Activated CD8-positive, alpha-beta T cell treated with anti-CD3 and anti-CD28 coated beads, Interleukin-2, amount 10 ng/mL, durations not matched to agents 7 days and 5 days (primary cell): ENCODE measurements at places on chromosomes 5 and 9. TPM values are rescaled to one million over a fixed set of nuclear protein-coding genes. Genes with fewer than 3 reads are reported as not detected.

GRCh38 chr9:14061936-14062585 lies 251.9 kb downstream of the NFIB start:
- H3K27ac ChIP-seq, result no peak overlapping the region
- no peaks in the 10 kb centered on the region for H3K4me1 ChIP-seq
- no peak for DNase-seq
- no peaks in the 10 kb centered on the region for H3K36me3 ChIP-seq
- no peaks in the 10 kb centered on the region for H3K27me3 ChIP-seq

GRCh38 chr9:125547368-125547767 lies 159.6 kb downstream of the MAPKAP1 start:
- DNase-seq, result no peak
- no peaks in the 10 kb centered on the region for H3K4me1 ChIP-seq
- no peak overlapping the region for H3K4me3 ChIP-seq

- peaks cover 11% of the 10 kb centered on the region for H3K4me1 ChIP-seq
- no peak overlapping the region for H3K4me3 ChIP-seq
- DNase-seq, result no peak
These were observed 110.1 kb downstream of the SIL1 start for GRCh38 chr5:139088024-139088423.

Gene GLRA1
- total RNA-seq, result not detected

Gene BHMT2
- total RNA-seq, result not detected

DNA sequence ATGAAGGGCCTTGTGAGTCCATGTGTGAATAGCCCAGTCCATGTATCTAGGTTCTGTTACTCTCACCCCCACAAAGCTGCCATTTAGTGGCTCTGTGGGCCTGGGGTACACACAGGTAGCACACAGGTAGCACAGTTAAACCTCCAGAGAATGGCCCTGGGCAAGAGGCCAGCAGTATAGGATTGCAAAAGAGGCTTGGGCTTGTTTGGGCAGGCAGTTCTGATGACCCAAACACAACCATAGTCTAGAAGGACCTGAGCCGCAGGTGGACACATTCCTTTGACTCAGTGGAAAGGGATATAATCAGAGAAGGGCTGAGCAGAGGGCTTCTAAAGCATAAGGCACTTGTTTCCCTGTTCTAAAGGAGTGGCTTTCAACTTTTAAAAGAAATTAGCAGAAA lies 326.8 kb upstream of the SGCD start:
- H3K27ac ChIP-seq, result no peak overlapping the region
- H3K4me3 ChIP-seq, result no peak overlapping the region
- H3K4me1 ChIP-seq, result no peaks in the 10 kb centered on the region
- DNase-seq, result no peak

Gene PIGO
- 22.6 TPM for total RNA-seq

- no peak for DNase-seq
- H3K36me3 ChIP-seq, result no peaks in the 10 kb centered on the region
- H3K27me3 ChIP-seq, result no peaks in the 10 kb centered on the region
- no peaks in the 10 kb centered on the region for H3K4me1 ChIP-seq
- no peak overlapping the region for H3K4me3 ChIP-seq
These were observed 159.7 kb downstream of the DAB2IP start for GRCh38 chr9:121811140-121811539.

DNA sequence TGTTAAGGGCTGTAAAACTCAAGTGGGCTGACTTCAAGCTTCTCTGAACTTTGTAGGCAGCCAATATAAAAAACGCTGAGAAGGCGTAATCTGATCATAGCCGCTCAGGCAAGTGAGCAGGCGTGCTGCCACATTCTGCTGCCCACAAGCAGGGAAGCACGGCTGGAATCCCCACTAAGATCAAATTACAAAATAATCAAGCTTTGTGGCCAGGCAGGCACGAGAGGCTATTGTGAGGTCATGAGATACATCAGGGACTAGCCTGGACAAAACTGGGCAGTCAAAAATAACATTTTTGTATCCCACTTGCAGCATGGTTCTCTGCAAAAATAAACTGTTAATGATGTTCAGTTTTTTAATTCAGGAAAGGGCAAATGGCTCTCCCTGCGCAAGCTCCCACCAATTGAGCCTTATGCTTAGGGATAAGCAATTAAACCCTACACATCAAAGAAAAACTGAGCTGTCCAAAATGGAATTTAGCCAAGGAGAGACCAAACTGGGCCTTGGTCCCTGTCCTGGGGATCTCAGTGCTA lies 64.0 kb downstream of the POU5F2 start:
- H3K27me3 ChIP-seq, result no peaks in the 10 kb centered on the region
- no peak overlapping the region for H3K27ac ChIP-seq
- no peaks in the 10 kb centered on the region for H3K36me3 ChIP-seq
- no peak overlapping the region for H3K4me3 ChIP-seq
- H3K4me1 ChIP-seq, result no peaks in the 10 kb centered on the region
- no peak for DNase-seq

GRCh38 chr9:98931600-98932389 lies 11.9 kb upstream of the COL15A1 start:
- H3K36me3 ChIP-seq, result no peaks in the 10 kb centered on the region
- H3K27me3 ChIP-seq, result peaks cover 31% of the 10 kb centered on the region
- DNase-seq, result no peak
- no peaks in the 10 kb centered on the region for H3K4me1 ChIP-seq
- no peak overlapping the region for H3K27ac ChIP-seq
- H3K4me3 ChIP-seq, result no peak overlapping the region

DNA sequence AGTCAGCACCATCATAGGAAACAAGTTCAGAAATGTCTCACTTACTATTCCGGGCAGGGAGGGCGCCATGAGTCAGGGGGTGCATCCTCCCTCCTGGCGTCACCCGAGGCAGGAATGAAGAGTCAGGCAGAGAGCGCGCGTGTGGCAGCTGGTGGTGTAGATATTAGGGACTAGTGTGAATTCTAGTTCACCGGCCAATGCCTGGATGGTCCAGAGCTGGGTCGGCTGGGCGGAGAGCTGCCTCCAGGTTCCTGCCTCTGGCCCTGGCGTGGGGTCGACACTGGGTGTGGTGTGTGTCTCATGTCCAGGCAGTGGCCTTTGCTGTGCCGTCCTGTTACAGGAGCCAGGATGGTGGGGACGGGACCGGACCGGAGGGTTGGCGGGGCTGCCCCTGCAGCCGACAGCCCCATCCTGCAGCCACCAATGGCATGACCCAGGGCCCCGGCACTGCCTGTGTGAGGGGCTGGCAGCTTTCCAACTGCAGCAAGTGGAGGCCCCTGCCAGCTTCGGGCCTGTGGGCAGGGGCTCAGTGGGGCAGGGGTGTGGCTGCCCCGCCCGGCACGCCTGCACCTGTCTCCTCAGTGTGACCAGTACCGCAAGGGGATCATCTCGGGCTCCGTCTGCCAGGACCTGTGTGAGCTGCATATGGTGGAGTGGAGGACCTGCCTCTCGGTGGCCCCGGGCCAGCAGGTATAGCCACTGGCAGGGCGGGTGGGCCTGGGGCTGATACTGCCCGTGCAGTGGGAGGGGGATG lies 9.1 kb downstream of the DIPK1B start:
- no peak overlapping the region for H3K4me3 ChIP-seq
- H3K27me3 ChIP-seq, result no peaks in the 10 kb centered on the region
- peaks cover 38% of the 10 kb centered on the region for H3K4me1 ChIP-seq
- H3K36me3 ChIP-seq, result peaks cover 35% of the 10 kb centered on the region

DNA sequence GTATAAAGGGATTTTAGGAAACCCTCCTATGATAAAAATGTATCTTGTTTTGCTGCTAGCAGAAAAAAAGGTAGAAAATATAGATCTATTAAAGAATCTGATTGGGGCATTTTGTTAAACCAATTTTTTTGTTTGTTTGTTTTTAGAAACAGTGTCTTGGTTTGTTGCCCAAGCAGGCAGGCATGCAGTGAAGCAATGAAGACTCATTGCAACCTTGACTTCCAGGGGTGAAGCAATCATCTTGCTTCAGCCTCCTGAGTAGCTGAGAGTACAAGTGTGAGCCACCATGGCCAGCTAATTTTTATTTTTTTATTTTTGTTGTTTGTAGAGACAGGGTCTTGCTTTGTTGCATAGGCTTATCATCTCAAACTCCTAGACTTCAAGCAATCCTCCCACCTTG lies 755.8 kb upstream of the EDIL3 start:
- H3K27ac ChIP-seq, result no peak overlapping the region
- H3K4me3 ChIP-seq, result no peak overlapping the region
- no peaks in the 10 kb centered on the region for H3K4me1 ChIP-seq
- no peaks in the 10 kb centered on the region for H3K36me3 ChIP-seq

DNA sequence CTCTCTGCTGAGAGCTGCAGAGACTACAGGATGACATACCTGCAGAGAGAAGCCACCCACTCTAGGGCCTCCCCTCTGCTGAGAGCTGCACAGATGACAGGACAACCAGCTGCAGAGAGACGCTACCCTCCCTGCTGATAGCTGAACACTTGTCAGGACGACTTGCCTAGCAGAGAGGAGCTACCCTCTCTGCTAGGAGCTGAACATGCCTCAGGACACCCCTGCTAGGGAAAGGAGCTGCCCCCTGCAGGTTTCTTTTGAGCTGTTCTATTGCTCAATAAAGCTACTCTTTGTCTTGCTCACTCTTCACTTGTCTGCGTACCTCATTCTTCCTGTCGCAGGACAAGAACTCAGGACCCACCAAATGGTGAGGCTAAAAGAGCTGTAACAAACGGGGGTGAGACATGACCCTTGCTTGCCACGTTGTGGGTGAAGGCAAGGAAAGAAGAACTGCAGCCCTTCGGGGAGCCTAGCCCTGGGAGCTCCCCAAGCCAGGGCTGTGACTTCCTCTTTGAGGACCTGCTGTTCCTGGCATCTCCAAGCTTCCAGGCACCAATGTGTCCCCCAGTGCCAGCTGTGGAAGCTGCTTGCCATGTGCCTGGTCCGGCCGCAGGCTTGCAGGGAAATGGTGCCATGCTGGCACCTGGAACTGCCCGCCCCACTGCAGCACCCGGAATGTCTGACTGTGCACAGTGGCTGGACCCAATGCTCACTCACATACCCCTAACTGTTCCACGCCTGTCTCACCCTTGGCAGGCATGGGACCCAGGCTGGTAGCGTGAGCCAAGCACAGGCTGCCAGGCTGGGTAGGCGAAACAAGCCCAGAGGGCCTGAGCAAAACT lies 5.1 kb upstream of the TESK1 start:
- H3K27me3 ChIP-seq, result no peaks in the 10 kb centered on the region
- H3K36me3 ChIP-seq, result peaks cover 2% of the 10 kb centered on the region
- H3K4me3 ChIP-seq, result no peak overlapping the region

GRCh38 chr9:129570450-129571297 lies 50.2 kb downstream of the C9orf50 start:
- no peak overlapping the region for H3K4me3 ChIP-seq
- peaks cover 30% of the 10 kb centered on the region for H3K27me3 ChIP-seq
- DNase-seq, result no peak
- peaks cover 25% of the 10 kb centered on the region for H3K4me1 ChIP-seq

DNA sequence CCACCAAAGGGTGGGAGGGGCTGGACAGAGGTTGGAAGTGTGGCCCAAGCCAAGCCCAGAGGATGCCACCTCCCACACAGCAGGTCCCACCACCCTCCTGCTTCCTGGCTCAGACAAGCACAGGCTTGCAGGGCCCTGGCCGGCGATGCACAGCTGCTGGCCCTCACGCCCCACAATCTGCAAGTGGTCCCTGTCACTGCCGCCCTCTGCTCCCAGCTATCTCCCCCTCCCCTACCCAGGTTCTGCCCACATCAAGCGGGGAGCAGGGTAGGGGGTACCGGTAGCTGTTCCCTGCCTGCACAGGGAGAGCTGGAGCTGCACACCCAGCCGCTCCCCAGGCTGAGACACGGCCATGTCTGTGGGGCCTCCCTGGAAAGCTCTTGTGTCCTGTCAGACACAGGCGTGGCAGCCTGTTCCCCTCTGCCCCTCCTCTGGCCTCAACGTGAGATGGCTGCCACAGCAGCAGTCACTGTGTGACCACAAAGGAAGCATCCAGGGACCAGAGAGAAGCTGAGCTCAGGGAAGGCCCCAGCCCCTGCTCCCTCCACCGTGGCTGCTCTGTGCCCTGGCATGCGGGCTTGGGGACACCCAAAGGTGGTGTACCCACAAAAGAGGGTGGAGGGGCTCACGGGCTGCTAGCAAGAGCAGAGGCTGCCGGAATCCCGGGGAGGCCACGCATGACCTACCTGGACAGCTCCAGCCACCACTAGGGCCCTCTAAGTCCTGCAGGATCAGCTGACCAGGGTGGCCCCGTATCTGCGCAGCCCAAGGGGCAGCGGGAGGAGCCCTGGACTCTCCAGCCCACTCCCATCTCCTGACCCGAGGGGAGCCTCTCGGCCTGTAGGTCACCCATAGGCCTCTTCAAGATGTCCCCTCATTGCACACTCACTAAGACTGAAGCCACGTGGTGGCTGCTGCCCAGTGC lies 10.9 kb upstream of the ZDHHC11 start:
- H3K27ac ChIP-seq, result no peak overlapping the region
- peaks cover 27% of the 10 kb centered on the region for H3K36me3 ChIP-seq
- no peaks in the 10 kb centered on the region for H3K4me1 ChIP-seq
- no peak for DNase-seq
- H3K27me3 ChIP-seq, result no peaks in the 10 kb centered on the region

DNA sequence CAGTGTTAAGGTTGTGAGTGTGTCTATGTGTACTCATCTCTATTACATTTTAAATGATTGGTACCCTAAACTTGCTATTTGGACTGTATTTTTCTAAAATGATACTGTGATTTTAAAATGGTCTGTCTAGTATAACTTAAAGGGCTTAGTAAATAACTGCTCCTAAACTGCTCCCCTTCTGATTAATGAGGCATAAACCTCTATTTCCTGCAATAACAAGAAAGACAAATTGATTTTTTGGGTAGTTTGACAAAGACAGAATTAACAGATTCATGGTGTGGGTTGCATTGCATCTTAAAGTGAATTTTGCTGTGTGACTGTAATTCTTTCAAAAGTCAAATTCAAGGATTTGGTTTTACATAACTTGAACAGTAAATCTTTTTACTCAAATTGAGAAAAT lies 8.1 kb upstream of the LRRTM2 start:
- no peaks in the 10 kb centered on the region for H3K36me3 ChIP-seq
- no peak overlapping the region for H3K27ac ChIP-seq
- peaks cover 25% of the 10 kb centered on the region for H3K27me3 ChIP-seq
- no peak for DNase-seq
- H3K4me1 ChIP-seq, result no peaks in the 10 kb centered on the region

DNA sequence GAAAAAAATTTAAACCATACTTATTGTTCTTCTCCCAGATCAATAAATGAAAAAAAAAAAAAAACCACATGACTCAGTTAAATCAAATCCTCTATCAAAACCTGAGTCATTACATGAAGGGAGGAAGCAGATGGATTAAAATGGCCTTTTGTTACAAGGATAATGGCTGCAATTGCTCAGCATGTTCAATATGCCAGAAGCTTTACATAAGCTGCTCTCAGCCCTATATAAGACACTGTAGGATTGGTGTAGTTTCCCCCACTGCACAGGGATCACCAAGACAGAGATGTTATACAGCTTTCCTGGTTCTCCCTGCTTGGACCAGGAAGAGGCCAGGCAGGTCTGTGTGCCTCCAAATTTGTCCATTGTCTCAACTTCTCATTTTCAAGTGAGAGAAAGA lies 101.6 kb upstream of the MAP1B start:
- H3K27ac ChIP-seq, result no peak overlapping the region
- H3K4me1 ChIP-seq, result no peaks in the 10 kb centered on the region
- no peak overlapping the region for H3K4me3 ChIP-seq
- no peak for DNase-seq
- peaks cover 10% of the 10 kb centered on the region for H3K27me3 ChIP-seq
